T1000 (cell line): ENCODE measurements at places on chromosomes 12 and 14.

DNA sequence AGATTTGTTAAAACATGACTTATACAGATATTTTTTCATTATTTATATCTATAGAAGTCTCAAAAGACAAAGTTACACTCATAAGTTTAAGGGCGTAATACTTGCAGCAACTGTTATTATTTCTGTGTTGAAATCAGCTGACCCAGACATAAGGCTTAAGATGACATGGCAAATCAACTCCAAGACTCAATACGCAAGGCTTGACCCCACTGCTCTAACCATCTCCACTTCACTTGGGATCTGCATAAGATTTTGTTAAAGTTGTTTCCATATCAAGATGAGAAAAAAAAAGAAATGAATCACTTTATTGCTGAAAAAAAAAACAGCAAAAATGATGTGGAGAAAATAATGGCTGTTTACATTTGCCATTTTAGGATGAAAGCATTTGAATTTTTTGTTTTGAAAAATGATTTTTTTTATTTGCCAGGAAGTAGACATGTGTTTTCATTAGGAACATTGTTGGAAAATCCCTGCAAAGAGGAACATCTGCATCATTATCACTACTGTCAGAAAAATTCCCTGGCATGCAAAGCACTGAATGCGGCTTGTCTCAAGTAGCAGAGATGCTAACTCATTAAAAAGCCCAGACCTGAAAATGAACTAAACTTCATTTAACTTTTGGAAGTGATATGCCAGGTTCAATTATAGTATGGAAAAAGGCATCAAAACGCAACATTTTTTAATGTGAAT, 73.5 kb downstream of the LIN7A start:
- no peak for DNase-seq

DNA sequence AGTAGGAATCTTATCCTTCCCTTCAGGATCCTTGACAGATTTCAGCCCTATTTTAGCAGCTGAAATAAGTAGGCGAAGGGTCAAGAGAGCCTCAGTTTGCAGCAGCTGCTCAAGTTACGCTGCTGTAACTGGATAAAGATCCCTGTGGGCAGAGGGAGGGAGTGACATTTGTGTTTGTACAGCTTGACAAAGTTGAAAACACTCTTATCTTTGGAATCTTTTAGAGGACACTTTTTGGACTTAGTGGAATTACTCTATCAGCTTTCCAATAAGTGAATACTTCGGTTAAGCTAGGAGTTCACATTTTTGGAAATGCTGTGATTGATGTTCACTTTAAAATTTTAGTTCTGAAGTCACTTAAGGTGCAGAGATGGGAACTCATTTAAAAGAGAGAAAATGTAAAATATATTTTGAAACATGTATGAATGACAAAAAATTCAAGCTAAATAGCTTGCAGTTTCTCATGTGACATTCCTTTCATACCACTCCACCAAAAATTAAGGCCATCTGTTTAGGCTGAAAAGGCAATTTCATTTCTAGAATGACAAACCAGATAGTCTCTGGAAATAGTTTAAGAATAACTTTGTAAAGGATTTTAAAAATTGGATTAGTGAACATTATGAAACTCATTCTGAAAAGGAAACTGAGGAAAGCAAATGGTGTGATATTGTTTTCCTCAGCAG, 55.2 kb downstream of the SLC38A4 start:
- no peak for DNase-seq

- no peak for DNase-seq
Observed at GRCh38 chr14:64698903-64699302, 5.3 kb upstream of the PLEKHG3 start.

DNA sequence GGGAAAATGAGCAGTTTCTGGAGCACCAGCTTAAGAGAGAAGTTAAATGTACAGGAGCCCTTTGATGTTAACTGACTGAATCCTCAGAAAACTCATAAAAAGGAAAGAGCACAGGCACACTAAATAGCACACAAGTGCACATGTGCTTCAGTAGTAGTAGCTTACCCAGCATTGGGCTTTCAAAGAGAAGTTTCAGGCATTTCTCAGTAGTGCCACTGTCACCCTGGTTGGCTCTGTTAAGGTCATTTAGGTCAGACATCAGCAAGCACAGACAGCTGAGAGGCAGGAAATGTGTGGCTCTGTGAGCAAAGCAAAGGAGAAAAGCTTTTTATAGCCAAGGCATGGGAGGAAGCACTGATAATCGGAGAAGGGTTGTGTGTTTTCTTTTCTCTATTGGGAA, 96.3 kb upstream of the HIF1A start:
- no peak for DNase-seq

DNA sequence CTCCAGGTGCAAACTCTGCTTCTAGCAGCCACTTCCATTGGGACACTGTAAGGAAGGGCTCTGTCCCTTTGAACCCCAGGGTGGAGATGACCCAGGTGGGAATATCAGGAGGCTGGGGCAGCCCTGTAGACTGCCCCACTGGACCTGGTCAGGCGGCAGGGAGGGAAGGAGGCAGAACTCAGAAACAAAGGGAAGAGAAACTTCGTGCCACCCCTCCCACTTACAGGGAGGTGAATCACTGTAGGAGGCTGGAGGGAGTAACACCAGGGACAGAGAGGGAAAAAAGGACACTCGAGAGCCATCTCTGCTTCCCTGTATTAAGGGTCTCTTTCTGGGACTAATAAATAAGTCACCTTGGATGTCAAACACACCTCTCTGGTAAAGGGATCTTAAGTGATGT, 37.4 kb downstream of the ISCA2 start:
- no peak for DNase-seq

- no peak for DNase-seq
Observed at GRCh38 chr12:51070004-51070403, 13.4 kb downstream of the CSRNP2 start.

DNA sequence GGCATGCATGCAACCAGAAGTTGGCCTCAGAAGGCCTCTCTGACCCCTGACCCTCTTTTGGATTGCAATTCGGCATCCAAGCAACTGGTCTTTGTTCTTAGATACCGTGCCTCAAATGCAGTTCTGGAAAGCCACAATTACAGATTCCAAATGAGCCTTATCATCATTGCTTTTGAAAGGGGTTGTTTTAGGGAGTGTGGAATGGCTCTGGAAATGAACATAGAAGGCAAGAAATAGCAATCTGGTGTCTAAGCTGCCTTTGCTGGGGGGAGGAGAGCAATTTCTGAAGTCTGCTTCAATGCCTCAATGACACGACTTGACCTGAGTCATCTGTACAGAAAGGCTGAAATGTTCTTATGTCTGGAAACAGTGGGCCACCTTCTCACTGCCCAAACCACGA, 250.1 kb downstream of the NUAK1 start:
- DNase-seq, result no peak

GRCh38 chr14:38127784-38128183, 79.9 kb upstream of the SSTR1 start:
- DNase-seq, result no peak

- DNase-seq, result no peak
Observed at GRCh38 chr12:42886160-42886559, 296.6 kb upstream of the PRICKLE1 start.

DNA sequence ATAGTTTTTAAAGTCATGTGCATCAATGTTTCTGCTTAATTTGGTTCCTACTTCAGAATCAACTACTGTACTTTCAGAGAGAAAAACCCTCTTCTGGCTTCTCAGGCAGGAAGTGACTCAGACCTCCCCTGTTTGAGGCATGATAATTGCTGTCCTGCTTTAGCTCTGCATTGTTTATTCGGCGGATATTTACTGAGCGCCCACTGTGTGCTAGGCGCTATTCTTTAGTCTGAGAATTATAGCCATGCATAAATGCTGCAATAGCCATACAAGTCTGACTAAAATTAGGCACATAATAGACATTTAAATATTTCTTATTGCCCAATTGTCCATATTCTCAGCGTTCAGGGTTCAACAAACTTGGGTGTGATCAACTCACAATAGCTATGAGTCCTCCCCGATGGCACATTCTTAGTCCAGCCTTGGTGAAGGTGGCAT, 6.1 kb upstream of the AMIGO2 start:
- no peak for DNase-seq

DNA sequence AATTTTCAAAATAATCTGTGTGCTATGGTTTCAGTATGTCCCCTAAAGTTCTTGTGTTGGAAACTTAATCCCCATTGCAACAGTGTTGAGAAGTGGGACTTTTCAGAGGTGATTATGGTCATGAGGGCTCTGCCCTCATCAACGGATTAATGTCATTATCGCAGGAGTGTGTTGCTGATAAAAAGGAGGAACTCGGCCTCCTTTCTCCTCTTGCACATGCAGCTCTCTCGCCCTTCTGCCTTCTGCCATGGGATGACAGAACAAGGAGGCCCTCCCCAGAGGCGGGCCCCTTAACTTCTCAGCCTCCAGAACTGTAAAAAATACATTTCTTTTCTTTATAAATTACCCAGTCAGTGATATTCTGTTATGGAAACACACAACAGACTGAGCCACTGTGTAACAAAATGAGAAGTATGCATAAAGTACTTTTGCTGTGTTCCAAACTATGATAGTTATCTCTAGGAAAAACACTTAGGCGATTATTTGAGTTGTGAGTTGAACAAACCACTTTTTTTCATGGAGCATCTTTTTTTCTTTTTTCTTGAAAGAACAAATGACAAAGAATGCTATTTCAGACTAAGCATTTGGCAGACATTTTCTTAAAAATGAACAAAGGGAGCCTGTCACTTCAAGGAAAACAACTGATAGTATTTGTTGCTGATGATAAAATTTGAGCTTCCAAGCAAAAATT, 134.8 kb upstream of the FUT8 start:
- DNase-seq, result no peak

- no peak for DNase-seq
Observed at GRCh38 chr14:92531106-92531873, 17.7 kb downstream of the RIN3 start.

- no peak for DNase-seq
Observed at GRCh38 chr14:100944052-100944451, 40.5 kb upstream of the RTL1 start.
